ENCODE measurements at places on chromosomes 12 and 14. TPM values are rescaled to one million over a fixed set of nuclear protein-coding genes. Genes with fewer than 3 reads are reported as not detected.

- no peak for DNase-seq
Observed at GRCh38 chr12:54765652-54766051, 88.7 kb upstream of the MUCL1 start.

Gene MYO1H
- 1.7 TPM for total RNA-seq

Gene OTX2
- total RNA-seq = not detected

Gene TEAD4
- total RNA-seq = 16.1 TPM

Gene LMNTD1
- 18.7 TPM for total RNA-seq

GRCh38 chr12:93115646-93116045 lies 186.6 kb upstream of the EEA1 start:
- peak; percentile 57 for DNase-seq

- peak; percentile 67 for DNase-seq
Observed at GRCh38 chr12:52221912-52222457, 11.1 kb upstream of the KRT7 start.

DNA sequence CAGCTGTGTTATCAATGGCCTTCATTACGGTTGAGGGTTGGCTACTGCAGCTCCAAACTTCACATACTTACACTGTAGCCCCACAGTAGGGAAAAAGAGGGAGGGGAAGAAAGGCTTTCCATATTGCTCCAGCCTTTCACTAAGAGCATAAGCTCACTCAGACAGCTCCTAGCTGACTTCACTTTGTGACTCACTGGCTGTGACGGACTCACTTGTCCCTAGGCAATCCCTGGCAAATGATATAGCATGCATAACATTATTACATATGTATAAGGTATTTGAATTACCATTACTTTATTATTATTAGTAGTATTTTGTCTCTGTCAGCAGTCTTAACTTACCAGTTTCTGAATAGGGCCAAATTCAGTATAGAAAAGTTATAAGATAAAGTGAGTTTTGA lies 350.7 kb downstream of the RMST start:
- no peak for DNase-seq

DNA sequence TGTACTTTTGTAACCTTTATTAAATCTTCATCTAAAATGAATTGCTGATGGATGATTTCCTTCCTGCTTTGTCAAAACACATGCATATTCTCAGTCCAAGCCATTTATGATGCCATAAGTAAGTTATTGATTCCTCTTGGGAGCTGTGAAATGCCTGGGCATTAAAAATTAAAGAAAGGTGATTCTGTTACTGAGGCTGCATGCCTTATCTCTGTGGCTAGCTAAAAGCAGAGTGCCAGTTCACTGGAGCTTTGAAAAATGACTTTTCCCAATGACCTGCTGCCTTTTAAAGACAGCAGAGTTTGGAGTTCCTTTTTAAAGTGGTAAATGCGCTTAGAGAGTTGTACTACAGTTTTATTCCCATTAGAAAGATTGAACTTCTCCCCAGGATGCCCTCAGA lies 152.1 kb downstream of the TMTC2 start:
- no peak for DNase-seq

DNA sequence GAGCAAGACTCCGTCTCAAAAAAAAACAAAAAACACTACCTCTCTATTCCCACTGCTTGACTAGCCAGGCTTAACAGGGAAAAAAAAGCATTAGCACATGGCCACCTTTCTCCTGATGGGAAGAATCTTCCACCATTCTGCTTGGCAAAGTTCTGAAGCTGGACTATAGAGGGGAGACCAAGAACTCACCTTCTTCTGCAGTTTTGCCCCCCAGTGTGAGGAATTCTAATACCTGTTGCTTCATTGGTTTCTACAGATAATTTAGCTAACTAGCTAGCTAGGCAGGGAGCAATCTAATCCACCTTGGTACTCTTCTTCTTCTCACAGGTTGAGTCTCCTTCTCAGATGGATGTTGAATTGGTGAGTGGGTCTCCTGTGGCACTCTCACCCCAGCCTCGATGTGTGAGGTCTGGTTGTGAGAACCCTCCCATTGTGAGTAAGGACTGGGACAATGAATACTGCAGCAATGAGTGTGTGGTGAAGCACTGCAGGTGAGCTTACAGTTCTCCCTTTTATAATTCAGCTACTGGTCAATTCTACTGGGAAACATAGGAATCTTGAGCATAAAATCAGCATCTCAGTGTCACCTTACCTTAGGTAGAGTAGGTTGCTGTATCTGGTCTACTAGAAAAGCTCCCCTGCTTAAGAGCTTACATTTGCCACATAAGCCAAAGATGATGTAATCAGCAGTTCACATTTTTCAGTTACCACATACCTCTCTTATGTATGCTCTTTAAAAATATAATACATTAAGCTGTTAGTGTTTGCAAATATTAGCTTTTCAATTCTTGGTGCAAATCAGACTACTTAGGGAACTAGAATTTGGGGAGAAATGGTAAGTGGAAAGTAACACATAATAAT lies 16.0 kb downstream of the METTL3 start:
- no peak for DNase-seq

Gene NCKAP5L
- total RNA-seq = 79.7 TPM

- no peak for DNase-seq
Observed at GRCh38 chr12:11819643-11820042, 170.2 kb downstream of the ETV6 start.

DNA sequence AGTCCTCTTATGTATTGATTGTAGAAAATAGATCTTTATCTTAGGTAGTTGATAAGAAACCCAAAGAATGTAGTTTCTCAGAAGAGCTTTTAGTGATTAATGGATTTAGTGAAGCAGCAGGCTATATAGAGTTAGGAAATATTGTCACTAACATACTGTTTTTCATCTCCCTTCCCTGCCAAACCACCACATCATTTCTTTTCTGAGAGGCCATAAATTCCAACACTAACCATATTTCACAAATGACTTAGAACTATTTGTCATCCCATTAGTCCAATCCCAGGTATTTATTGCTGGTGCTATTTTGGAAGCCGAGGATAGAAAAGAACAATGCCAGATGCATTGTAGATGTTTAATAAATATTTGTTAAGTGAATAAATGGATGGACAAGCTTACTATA lies 185.7 kb downstream of the KICS2 start:
- DNase-seq = no peak

- DNase-seq = no peak
Observed at GRCh38 chr12:66092559-66093269, 37.8 kb downstream of the LLPH start.

GRCh38 chr14:100773331-100774163 lies 46.9 kb downstream of the DLK1 start:
- DNase-seq = no peak

DNA sequence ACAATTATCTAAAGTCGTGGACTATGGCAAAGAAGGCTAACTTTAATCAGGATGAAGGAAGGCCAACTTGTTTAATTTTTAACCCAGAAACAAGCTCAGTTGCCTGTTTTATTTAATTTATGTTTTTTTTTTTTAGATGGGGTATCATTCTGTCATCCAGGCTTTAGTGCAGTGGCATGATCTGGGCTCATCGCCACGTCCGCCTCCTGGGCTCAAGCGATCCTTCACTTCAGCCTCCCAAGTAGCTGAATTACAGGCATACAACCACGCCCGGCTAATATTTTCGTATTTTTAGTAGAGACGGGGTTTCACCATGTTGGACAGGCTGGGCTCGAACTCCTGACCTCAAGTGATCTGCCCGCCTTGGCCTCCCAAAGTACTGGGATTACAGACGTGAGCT lies 19.7 kb downstream of the NUDT4 start:
- no peak for DNase-seq

Gene NUMB
- total RNA-seq = 69.7 TPM

- DNase-seq = no peak
Observed at GRCh38 chr14:38209572-38210557, 2.2 kb downstream of the SSTR1 start.

GRCh38 chr12:121232163-121232562 lies 22.2 kb downstream of the P2RX4 start:
- DNase-seq = no peak

Gene SERPINA6
- not detected for total RNA-seq

Gene CYP46A1
- 4.6 TPM for total RNA-seq

GRCh38 chr14:92026548-92027190 lies 13.2 kb downstream of the TRIP11 start:
- no peak for DNase-seq

- DNase-seq = no peak
Observed at GRCh38 chr12:63912651-63913050, 68.2 kb downstream of the SRGAP1 start.

- no peak for DNase-seq
Observed at GRCh38 chr14:77039285-77040058, 11.0 kb upstream of the IRF2BPL start.

DNA sequence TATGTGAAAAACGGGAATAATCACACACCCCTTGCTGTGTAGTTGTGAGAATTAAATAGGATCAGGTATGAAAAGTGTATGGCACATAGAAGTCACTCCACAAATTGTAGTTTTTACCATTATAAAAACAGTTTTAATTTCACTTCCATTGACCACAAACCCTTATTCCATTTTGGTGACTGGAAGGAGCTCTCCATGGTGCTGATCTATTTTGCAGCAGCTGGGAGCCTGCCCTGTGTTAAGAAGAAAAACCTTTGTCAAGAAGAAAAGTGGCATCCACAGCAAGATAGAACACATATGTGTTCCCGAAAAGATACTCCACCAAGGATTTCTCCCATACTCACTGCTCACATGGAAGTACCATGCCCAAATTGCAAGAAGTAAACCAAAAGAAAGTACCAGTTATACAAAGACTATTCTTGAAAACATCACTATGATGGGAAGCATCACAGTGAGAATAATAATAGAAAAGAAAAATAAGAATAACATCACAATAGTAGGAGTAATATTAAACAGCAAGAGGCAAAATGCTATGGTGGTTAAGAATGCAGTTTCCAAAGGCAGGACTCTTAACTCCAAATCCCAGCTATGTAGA lies 58.7 kb downstream of the TUNAR start:
- peak; percentile 44 for DNase-seq

Gene TOMM20L
- 9.8 TPM for total RNA-seq

DNA sequence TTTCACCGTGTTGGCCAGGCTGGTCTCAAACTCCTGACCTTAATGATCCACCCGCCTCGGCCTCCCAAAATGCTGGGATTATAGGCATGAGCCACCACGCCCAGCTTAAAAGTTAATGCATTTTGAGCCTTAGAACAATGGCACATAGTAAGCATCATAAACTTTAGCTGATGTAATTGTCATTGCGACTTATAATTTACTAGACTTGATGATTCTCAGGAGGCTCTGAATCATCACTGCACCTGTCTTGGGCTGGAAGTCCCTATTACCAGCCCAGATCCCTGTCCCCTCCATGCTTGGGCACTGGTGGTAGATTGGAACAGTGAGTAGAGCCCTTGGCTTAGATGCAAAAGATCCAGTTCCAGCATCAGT lies 26.1 kb downstream of the KMT5A start:
- DNase-seq = no peak

Gene NT5DC3
- 25.4 TPM for total RNA-seq

DNA sequence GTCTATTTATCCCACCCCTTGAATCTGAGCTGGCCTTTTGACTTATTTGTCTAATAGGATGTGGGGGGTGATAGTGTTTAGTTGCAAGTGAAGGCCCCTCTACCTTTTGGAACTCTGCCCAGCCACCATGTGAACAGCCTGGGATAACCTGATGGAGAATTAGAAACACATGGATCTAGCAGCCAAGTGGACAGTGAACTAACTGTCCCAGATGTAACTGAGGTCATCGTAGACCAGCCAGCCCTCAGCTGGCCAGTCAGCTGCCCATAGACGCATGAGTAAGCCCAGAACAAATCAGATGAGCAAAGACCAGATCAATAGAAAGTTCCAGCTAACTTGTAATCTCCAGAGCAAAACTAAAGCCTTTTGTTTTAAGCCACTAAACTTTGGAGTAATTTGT lies 19.0 kb downstream of the KLRB1 start:
- DNase-seq = no peak

DNA sequence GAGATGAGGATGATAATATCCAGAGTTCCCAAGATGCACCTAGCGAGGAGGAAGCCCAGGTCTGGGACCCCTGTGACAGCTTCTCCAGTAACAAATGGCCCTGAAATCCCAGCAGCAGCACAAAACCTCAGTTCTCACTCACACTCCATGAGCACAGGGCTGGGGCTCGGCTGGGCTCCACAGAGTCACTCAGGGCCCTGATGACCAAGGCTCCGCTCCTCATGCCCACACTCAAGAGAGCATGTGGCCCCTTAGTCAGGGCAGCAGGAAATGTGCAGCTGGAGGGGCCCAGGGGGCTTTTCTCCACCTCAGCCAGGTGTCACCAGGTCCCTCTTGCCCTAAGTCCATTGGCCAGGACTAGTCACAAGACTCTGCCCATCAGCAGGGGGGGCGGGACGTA lies 242.7 kb upstream of the SFSWAP start:
- no peak for DNase-seq

Gene CLECL1
- not detected for total RNA-seq

DNA sequence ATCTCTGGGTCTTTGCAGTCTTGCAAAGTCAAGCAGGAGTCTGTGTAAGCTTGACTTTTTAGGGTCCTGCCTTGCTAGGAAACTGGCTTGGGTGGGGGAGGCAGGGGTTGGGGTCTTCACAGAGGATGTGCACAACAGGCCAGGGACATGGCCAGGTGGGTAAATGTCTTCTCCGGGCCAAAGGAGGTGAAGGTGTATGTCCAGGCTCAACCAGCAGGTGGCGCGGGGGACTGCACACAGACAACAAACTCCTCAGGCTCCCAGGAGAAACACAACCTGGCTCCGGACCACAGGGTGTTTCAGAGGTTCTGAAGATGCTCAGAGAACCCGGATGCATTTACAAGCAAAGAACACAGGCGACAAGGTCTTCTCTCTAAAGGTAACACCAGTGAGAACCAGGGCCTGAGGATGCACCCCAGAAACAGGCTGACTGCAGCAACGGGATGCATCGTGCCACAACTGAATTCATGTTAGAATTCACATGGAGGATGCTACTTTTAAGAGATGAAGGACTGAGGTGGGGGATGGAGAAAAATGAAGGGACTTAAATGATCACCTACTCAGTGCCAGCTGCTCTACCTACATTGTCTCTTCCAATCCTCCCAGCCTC lies 56.0 kb downstream of the PLEKHG3 start:
- peak; percentile 79 for DNase-seq

GRCh38 chr14:103833711-103834110 lies 13.7 kb downstream of the PPP1R13B start:
- no peak for DNase-seq

DNA sequence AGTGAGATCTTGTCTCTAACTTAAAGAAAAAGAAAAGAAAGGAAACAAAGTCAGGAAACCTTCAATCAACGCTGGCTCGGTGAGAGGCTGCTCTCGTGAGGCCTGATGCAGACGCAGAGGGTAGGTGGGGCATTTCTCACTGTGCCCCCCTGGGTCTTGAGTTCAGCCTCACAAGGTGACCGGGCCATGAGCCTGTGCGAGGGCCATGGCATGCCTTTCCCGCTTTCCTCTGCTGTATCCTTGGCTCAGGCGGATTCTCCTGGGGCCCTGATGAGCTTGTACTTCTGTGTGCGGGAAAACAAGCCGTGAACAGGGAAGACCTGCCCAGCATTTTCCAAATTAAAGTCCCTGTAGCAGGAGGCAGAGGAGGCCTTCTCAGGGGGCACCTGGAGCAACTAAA lies 20.2 kb downstream of the ADGRD1 start:
- no peak for DNase-seq

- DNase-seq = no peak
Observed at GRCh38 chr14:63988579-63988978, 135.8 kb downstream of the SYNE2 start.

GRCh38 chr12:87274594-87275245 lies 754.5 kb downstream of the C12orf50 start:
- DNase-seq = no peak

Gene FAM181A
- total RNA-seq = 12.7 TPM

Gene LYZ
- 9.7 TPM for total RNA-seq

Gene ERP27
- total RNA-seq = 0.39 TPM

- no peak for DNase-seq
Observed at GRCh38 chr12:55719371-55719770, 822 bp upstream of the RDH5 start.

Data from testis (tissue), 5 donors.